ENCODE measurements at places on chromosomes 3 and 15. TPM values are rescaled to one million over a fixed set of nuclear protein-coding genes. Genes with fewer than 3 reads are reported as not detected.

CLDN1 gene
- total RNA-seq: 1.1 TPM

DNA sequence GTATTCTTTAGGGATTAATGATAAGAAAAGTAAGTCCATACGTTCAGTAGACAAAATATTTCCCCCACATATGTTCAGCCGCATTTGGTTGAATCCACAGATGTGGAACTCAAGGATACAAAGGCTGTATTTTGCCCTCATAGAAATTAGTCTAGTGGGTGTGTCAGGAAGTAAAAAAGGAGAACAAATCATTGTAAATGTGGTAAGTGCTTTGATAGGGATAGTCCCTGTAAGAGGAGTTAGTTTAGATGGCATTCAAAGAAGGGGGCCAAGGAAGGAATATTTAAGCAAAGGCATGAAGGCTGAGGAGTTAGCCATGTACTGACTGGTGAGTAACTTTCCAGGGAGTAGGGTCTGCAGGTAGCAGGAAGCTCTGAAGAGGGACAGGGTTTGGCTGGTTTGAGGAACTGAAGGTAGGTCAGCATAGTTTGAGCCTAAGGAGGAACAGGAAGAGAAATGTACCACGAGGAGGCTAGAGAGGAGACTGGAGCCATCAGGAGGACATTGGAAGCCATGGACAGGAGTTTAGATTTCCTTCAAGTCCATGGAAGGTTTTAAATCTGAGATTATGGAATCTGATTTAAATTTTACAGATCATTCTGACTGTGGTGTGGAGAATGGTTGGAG lies 98.8 kb downstream of the MME start:
- DNase-seq: no peak

GRCh38 chr3:143360244-143360643 lies 240.7 kb downstream of the CHST2 start:
- DNase-seq: no peak

DNA sequence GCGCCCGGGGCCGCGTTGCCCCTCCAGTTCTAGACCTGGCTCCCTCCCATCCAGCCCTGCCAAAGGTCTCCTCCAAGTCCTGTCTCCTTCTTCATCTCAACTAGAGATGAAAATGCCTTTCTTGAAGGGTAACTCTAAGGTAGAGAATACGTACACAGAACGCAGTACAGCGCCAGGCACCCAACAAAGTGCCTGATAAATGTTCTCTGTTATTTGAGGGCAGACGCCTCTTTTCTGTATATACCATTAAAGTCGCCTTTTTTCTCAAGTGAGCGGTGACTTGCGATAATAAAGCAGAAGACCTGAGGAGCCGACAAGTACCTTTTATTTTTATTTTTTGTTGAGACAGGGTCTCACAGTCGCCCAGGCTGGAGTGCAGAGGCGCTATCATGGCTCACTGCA lies 809 bp downstream of the CRTAP start:
- DNase-seq: no peak

GRCh38 chr15:80811781-80812315 lies 32.7 kb downstream of the CEMIP start:
- no peak for DNase-seq

DNA sequence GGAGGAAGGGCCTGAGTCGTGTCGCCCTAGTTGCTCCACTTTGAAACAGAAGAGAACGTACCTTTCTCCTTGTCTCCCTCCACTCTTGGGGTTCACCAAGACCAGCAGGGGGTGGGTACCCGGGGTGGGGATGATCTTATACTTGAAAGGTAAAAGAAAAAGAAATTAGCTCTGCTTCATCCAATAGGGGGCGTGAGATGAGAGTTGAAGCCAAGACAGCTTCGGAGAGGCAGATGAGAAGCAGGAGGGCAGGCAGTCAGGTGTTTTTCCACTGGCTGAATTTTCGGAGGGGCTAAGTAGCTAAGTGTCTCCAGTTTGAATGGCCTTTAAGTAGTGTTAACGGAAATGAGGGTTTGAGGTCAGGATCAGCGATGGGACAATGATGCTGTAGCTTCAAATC lies 100.4 kb downstream of the DGKG start:
- no peak for DNase-seq

IL5RA gene
- not detected for total RNA-seq

- DNase-seq: peak; percentile 73
These were observed 1.3 kb downstream of the DENND4A start for GRCh38 chr15:65790694-65791334.

DNA sequence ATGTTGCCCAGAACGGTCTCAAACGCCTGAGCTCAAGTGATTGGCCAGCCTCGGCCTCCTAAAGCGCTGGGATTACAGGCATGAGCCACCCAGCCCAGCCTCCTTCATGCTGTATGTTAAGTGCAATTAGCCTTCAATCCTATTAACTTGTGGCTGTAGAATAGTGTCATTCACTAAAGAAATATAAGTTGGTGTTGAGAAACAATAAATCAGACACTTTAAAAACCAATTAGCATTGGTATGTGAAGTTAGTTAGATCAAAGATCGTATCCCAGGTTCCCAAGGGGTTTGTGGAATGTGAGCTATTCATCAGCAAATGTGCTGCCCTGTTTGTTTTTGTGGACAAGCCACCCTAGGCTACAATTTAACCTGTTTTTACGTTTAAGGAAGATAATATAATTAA lies 11.0 kb upstream of the PIK3CB start:
- no peak for DNase-seq

- no peak for DNase-seq
These were observed 27.4 kb upstream of the FOXB1 start for GRCh38 chr15:59976480-59977271.

GRCh38 chr3:46576-46975 lies 150.0 kb upstream of the CHL1 start:
- no peak for DNase-seq

DNA sequence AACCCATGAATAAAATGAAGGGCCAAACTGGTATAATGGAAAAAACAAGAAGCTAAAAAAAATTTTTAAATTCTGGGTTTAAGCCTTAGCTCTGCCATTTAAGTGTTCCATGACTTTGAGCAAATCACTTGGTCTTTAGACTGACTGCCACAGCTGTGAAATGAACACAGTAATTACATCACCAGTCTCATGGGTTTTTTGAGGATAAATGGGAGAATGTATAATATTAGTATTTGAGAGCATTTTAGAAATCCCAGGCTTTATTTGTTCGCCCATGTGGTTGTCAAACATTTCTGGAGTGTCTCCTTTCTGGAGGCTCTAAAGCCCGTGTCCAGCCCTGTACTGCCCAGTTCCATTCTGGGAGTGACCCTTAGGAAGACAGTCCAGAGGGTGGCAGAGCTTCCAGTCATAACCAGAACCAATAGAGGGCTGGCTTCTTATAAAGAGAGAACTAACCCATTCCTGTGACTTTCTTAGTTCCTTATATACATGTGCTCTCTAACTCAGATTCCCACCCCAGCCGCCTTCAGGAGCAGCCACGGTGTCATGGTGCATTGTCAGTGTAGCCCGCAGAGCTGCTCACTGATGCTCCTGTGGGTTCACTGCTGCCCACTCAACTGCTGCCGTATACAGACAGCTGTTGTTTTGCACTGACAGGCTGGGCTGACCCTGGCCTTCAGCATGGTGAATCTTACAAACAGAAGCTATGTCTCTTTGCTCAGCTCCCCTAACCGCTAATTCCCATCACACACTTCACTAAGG lies 44.7 kb downstream of the BOC start:
- no peak for DNase-seq

NR1D2 gene
- total RNA-seq: 77.5 TPM

- DNase-seq: no peak
These were observed 22.7 kb upstream of the EPHB3 start for GRCh38 chr3:184538666-184539431.

DNA sequence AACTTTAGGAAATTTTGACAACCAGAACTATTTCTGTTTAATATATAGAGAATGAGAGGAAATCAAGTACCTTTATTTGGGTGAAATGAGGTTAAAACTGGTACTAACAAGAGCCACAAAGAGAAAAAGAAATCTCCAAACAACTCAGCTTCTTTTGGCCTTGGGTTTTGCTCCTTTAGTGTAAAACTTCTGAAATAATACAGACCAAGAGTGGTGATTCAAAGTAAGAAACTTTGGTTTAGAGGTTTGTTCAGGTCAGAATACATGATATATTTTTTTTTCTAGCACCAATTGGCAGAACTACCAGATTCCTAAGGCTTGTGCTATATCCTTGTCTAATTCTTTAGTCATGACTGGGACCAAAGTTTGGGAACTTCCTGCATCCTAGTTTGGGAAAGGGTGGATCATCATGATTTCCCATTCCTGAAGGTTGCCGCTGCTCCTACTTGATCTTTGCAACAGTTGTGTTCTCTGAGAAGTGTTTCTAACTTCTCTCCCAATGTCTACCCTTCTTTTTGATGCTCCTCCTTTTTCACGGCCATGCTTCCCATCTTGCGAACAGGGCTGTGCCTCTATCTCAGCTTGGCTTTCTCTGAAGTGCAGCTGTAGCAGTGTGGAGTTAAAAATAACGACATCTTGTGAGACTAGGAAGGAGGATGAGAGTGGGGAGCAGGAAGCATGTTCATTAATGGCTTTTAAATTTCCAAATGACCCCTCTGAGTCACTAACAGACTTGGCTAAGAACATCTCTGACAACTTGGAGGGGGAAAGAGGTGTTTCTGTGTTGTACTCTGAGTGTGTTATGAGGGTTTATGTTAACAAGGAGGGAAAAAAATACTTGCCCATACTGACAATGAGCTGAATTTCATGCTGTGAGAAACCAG lies 87.7 kb downstream of the KCNAB1 start:
- peak; percentile 83 for DNase-seq

- DNase-seq: no peak
These were observed 34.4 kb upstream of the SLC6A1 start for GRCh38 chr3:10957976-10958749.

GRCh38 chr15:68318931-68319909 lies 41.7 kb downstream of the FEM1B start:
- DNase-seq: no peak

DNA sequence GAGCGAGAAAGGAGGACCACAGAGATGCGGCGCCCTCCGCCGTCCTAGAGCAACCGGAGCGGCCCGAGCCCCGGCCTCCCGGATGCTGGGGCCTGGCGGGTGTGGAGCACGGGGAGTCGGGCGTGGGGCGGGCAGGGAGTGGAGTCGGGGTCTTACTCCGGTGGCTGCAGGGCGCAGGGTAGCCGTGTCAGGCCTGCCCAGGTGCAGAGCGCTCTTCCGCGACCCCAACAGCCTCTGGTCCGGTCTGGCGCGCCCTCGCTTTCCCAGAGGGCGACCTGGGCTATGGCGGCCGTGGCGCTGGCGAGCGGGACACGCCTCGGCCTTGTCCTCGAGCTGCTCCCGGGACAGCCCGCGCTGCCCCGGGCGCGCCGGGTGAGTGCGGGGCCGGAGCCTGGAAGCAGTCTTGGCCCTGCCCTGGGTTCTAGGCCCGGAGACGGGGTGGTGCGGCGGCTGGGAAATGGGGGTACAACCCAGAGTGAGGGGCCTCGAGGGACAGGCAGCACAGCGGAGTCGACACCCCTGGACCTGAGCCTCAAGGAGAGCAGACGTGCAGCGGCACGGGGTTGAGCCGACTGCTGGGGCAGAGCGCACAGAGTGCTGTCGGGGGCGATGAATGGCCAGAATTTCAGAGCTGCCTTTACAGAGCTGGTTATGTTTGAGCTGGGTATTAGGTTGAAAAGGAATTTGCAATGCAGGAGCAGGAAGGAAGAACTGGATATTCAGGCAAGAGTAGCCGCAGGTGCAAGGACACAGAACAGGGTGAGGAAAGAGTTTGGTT lies at the start of gene ZNF662:
ZNF662 (plus strand) TSS at position 73 of the 778 bp plus-strand sequence. CDS start 1,973 bp downstream, outside the sequence.
- peak; percentile 92 for DNase-seq

- DNase-seq: no peak
These were observed 29.4 kb downstream of the ULK4 start for GRCh38 chr3:41932464-41932863.

HEG1 gene
- total RNA-seq: 114 TPM

- no peak for DNase-seq
These were observed 427.4 kb downstream of the FGF12 start for GRCh38 chr3:192299921-192300320.

TTC23 gene
- total RNA-seq: 21.7 TPM

GRCh38 chr15:70765504-70766281 lies 2.3 kb upstream of the UACA start:
- DNase-seq: peak; percentile 89

KBTBD13 gene
- total RNA-seq: not detected

GRCh38 chr15:84001655-84002054 lies 233.9 kb upstream of the GOLGA6L4 start:
- DNase-seq: no peak

- DNase-seq: peak; percentile 29
These were observed 15.0 kb downstream of the DNAH1 start for GRCh38 chr3:52331091-52331490.

DNA sequence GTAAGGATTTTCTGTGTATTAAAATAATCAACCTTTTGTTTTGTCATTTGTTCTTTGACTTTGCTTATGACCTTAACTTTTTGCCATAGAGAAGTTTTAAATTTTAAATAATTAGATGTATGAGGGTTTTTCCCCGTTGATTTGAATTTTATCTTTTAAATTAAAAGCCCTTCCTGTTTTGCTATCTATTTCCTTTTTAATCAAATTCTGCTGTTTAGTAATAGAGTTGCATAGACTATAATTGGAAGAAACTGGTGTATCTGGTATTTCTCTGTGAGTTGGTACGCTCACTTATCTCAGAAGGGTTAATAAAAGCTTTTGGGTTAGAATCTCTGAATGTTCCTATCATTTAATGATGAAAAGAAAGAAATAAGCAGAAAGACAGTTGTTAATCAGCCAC lies 82.2 kb downstream of the LRRC3B start:
- DNase-seq: no peak

- peak; percentile 93 for DNase-seq
These were observed 25.9 kb downstream of the SMAD3 start for GRCh38 chr15:67091071-67091979.

DTWD1 gene
- total RNA-seq: 39.2 TPM

SLC28A1 gene
- not detected for total RNA-seq

GRCh38 chr3:43953814-43954692 lies 263.3 kb downstream of the ABHD5 start:
- DNase-seq: peak; percentile 80

DNA sequence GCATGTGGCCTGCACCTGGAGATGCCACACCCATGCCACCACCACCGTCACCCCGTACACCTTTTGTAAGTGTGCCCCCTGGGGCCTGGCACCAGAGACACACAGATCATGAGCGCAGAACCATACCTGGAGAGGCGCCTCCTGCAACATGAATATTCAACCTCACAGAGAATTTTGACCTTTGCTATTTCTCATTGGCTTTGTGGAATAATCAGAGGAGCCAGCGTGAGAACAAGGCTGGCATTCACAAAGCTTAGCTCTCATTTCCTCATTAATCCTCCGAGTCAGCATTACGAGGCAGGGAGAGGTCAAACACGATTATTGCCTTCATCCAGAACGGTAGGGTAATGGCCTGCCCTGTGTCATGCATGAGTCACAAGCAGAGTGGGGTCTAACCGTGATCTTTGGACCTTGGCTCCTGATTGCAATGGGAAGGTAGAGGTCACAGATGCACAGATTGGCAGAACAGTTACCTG lies 73.0 kb upstream of the POMGNT2 start:
- no peak for DNase-seq

GRCh38 chr3:102904629-102905028 lies 469.8 kb downstream of the ZPLD1 start:
- no peak for DNase-seq

RTP2 gene
- not detected for total RNA-seq

- DNase-seq: peak; percentile 36
These were observed 677 bp downstream of the POLQ start for GRCh38 chr3:121545049-121545573.

GRCh38 chr3:37995652-37996641 lies 5.4 kb downstream of the VILL start:
- peak; percentile 75 for DNase-seq

GRCh38 chr3:154182322-154182922 lies 61.2 kb downstream of the ARHGEF26 start:
- no peak for DNase-seq

GRCh38 chr15:69636169-69636915 lies 183.7 kb downstream of the RPLP1 start:
- no peak for DNase-seq

All from osteoblast (primary cell).